Right lobe of liver (tissue), 6 donors: ENCODE measurements at places on chromosomes 13 and 19. TPM values are rescaled to one million over a fixed set of nuclear protein-coding genes. Genes with fewer than 3 reads are reported as not detected.

DNA sequence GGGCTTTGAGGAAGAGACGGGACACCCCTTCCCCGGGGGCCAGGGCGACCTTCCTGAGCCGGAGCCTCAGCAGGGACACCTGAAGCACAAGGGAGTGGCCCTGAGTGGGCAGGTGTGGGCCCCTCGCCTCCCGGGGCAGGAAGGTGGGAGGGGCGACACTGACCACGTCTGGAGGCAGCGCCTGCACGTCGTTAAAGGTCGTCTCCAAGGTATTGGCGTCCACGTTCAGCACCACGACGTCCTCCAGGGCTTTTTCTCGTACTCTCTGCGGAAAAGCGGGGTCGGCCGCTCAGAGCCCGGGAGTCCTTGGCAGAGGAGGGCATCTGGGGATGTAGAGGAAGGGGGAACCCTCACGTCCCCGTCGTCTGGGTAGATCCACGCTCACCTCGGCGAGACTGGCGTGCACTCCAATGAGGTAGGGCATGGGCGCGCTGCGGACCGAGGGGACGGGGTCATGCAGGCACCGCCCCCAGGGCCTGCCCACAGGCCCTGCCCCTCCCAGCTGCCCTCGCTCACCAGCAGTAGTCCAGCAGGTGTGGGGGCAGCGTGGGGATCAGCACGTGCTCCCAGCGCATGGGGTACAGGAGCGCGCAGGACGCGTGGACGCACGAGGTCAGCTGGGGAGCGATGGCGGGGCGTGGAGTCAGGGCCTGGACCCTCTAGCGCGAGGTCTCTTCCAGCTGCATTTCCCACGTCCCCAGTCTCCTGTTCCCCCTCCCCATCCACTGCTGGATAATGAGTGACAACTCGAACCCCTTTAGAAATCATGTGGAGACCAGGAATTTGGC, 6.1 kb downstream of the DENND1C start:
- DNase-seq, result no peak

- DNase-seq, result no peak
Observed at GRCh38 chr13:23949736-23950135, 52.4 kb upstream of the C1QTNF9B start.

The PLEKHA4 gene
- total RNA-seq, result 25.6 TPM

DNA sequence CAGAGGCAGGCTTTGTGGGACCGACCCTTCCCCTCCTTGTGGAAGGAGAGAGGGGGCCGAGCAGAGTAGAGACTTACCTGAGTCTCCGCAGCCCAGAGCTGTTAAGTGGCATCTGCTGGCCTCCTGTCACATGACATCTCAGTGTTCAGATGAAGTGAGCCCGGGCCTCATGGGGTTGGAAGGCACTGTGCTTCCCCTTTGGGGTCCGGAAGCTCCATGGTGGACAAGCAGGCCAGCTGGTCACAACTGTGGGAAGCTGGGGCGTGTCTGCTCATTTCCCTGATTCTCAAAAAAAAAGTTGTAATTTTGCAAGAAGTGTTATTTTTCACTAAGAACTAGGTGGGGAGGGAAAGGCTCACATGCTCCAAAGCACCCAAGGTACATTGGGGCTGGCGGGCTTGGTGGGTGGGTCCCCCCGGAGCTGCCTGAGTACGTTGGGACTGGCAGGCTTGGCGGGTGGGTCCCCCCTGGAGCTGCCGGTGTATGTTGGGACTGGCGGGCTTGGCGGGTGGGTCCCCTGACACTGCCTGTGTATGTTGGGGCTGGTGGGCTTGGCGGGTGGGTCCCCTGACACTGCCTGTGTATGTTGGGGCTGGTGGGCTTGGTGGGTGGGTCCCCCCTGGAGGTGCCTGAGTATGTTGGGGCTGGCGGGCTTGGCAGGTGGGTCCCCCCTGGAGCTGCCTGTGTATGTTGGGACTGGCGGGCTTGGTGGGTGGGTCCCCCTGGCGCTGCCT, 18.2 kb upstream of the DCUN1D2 start:
- no peak for DNase-seq

The SHD gene
- total RNA-seq, result 6.2 TPM

GRCh38 chr13:99659866-99660554, 158.7 kb downstream of the TM9SF2 start:
- DNase-seq, result no peak

DNA sequence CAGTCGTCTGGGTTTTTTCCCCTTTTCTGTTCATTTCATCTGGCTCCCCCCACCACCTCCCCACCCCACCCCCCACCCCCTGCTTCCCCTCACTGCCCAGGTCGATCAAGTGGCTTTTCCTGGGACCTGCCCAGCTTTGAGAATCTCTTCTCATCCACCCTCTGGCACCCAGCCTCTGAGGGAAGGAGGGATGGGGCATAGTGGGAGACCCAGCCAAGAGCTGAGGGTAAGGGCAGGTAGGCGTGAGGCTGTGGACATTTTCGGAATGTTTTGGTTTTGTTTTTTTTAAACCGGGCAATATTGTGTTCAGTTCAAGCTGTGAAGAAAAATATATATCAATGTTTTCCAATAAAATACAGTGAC, 9.3 kb downstream of the CALM3 start:
- DNase-seq, result peak; percentile 38

DNA sequence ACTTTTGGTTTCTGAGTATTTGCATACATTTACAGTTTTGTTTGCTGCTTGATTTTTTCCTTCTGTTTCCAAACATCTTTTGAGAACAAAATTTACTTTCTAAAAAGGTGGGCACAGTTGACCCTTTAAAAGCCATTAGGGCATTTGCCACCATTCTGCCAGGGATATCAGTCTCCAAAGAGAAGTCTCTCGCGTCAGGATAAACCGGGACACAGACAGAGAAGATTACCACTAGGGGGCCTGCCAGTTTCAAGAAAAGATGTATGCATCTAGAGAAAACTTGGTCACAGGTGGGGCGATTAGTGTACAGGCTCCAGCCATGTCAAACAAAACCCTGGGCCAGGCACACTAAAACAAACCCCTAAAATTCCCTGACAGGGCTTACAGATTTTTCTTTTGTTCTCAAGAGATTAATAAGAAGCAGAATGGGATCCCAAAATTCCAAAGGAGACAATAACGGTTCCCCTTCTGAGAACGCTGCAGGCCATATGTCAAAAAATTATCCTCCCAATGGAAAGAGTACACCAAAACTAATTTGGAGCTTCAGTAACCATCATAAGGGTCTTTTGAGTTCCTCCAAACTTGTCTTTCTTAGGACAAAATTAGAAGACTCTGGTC, 10.7 kb upstream of the PABPC3 start:
- no peak for DNase-seq

The SIAH3 gene
- total RNA-seq, result not detected

DNA sequence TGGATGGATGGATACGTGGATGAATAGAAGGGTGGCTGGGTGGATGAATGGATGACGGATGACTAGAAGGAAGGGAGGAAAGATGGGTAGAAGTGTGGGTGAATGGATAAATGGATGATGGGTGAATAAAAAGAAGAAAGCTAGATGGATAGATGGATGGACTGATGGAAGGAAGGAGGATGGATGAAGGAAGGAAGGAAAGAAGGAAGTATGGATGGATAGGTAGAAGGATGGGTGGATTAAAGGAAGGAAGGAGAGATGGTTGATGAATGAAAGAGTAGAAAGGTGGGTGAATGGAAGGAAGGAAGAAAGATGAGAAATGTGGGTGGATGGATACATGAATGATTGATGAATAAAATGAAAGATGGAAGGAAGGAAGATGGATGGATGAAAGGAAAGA, 14.5 kb downstream of the ARHGEF18 start:
- no peak for DNase-seq

GRCh38 chr19:58474291-58474996, 1.7 kb upstream of the ZNF446 start:
- DNase-seq, result no peak

The ITM2B gene
- 381 TPM for total RNA-seq

DNA sequence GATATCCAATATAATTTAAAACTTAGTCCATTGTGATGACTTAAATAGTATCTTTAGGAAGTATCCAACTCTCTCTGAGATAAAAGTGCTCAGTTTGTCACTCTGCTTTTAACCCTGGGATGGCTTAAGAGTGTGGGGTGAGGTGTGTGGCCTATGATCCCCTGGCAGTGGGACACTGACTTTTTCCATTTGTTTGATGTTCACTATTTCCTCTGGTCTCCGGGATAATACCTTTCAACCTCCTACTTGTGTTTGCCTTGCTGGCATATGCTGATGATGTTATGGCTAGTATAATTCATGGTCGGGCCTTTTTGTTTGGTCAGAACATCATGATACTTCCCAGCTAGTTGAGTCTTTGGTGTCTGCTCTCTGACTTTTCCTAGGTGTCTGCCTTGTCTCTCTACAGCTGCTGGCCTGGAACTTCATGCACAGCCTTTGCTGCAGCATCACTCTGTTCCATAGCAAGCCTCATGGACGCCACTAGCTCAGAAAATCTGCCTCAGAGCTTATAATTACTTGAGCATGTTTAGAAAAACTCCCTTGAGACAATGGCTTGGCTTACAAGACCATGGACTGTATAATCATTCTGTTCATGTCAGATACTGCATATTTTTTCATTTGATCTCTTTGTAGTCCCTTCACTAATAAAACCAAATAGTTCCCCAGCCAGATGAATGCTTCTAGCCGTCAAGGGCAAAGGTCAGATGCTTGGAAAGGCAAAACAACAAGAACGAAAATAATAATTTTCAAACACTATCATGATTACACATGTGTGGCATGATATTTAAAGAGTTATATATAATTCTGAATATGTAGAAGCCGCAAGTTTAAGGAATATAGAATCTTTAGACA, 75.2 kb downstream of the WDFY2 start:
- no peak for DNase-seq

The CDC37 gene
- 46.1 TPM for total RNA-seq

The C2CD4C gene
- 0.99 TPM for total RNA-seq

GRCh38 chr13:88097541-88097940, 426.4 kb downstream of the SLITRK5 start:
- DNase-seq, result no peak

DNA sequence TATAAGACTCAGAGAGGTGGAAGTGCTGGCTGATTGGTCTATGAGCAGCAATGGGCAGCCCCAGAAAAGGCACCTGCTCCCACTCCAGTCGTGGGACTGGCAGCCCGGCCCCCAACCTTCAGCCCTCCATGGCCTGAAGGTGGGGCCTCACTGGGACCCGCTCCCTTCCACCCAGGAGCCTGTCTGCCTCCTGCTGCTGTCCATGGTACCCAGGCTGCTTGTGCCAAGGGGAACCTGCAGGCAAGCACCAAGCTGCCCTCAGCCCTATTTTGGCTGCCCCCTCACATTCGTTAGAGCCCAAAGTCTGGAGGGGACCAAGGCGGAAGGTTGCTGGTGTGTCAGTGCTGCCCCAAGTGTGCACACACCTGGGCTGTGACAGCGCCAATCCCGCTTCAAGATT, 2304.9 kb downstream of the PCDH9 start:
- no peak for DNase-seq

The DCLK1 gene
- total RNA-seq, result 0.12 TPM

The IL11 gene
- not detected for total RNA-seq

GRCh38 chr19:5560156-5560555, 7.6 kb downstream of the TINCR start:
- no peak for DNase-seq

The ZFR2 gene
- total RNA-seq, result not detected

DNA sequence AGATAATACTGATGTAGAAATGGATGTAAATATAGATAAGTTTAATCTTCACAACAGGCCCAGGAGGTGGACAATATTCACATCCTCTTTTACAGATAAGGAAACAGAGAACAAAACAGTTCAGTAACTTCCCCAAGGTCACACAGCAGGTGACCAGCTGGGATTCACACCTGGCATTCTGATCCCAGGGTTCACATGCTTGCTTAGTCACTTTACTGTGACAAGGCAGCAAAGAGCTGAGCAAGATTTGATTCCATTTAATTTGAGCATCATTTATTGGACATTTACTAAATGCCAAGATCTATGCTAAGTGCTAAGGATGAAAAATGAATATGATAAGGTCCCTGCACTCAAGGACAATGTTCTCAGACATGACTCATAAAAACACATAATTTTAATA, 94.1 kb upstream of the STARD13 start:
- DNase-seq, result no peak

- DNase-seq, result no peak
Observed at GRCh38 chr13:106096661-106097092, 438.8 kb downstream of the EFNB2 start.

The NCCRP1 gene
- not detected for total RNA-seq

The S1PR5 gene
- 0.43 TPM for total RNA-seq

- no peak for DNase-seq
Observed at GRCh38 chr13:28474491-28475134, 20.3 kb downstream of the FLT1 start.

- no peak for DNase-seq
Observed at GRCh38 chr13:103757361-103757760, 691.1 kb upstream of the SLC10A2 start.

- DNase-seq, result no peak
Observed at GRCh38 chr19:14517446-14517839, 754 bp downstream of the DNAJB1 start.

- DNase-seq, result no peak
Observed at GRCh38 chr19:28020619-28021258, 1192.2 kb downstream of the UQCRFS1 start.

DNA sequence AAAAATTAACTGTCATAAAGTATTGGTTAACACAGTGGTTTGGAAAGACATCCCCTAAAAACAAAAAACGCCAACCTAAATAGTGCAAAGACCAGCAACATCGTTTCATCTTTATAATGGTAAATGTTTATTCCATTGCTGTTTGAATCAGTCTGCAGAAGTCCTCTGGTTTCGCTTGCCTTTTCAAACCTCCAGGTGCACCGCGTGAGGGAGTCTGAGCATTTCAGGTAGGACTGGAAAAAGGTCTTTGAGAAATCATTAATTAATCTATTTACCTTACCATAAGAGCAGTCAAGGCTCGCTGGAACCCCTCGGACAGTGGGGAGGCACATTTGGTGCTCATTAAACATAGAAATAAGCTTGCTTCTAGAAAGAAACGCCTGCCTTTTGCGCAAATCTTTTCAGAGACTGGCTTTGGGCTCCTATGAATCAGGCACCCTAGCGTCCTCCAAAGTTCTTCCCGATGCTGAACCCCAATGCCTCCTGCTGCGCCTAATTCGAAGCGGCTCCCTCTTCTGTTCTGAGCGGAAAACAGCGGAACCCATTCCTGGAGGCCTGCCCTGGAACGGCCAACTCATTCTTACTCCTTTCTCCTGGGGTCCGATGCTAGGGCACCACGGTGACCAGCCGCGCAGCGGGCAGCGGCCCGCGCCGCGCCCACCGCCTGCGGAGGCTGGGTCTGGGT, 951 bp upstream of the MTUS2 start:
- DNase-seq, result no peak

The ZNF829 gene
- 0.80 TPM for total RNA-seq
